GF-D8 (cell line): ENCODE measurements at places on chromosomes 6 and 20.
A peak's percentile ranks its signal among the peaks of the same experiment; 100 is the strongest.

DNA sequence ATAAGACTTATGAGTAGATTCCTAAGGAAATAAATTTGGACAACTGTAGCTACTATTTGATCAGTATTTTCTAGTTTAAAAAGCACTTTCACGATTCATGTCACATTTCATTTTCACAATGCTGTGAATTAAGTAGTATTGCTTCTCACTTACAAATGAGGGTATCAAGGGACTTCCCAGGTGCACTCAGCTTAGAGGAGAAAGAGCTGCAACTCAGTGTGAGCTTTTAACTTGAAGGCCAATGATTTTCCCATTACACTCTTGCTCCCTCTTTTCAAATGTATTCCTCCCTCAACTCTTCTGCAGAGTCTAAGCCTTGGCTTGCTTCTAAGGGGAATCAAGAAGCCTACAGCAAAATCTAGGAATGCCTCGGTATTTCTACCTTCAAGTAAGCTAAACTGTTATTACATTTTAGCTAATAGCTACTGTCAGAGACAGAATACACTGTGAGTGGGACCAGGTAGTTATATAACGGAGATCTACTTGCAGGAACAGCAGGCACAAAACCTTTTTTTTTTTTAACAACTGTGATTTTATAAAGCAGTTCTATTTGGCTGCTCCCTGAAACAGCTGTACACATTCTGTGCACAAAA lies 339.0 kb downstream of the SYNE1 start:
- no peak for DNase-seq

- peak; percentile 79 for DNase-seq
Observed at GRCh38 chr20:59163631-59164530, at the start of gene ZNF831. ZNF831 (plus strand) TSS chr20:59163821; CDS start chr20:59191020, 27,199 bp downstream.

GRCh38 chr6:42745083-42745639 lies 742 bp downstream of the TBCC start:
- peak; percentile 53 for DNase-seq

- DNase-seq, result no peak
Observed at GRCh38 chr6:142242269-142242668, 59.5 kb upstream of the ADGRG6 start.

DNA sequence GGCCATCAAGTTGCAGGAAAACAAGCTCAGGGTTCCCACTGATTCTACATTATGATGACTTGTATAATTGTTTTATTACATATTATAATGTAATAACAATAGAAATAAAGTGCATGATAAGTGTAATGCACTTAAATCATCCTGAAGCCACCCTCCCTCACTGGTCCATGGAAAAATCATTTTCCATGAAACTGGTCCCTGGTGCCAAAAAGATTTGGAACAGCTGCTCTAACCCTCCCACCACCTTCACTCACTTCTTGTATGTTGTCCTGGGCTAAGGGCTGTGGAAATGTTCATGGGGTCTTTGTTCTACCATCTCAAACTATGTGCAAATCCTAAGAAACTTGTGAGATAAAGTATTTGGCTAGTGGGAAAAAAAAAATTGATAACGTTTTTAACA lies 133.8 kb downstream of the LRRC1 start:
- DNase-seq, result no peak

GRCh38 chr20:14888134-14888533 lies 550.7 kb upstream of the FLRT3 start:
- DNase-seq, result no peak

DNA sequence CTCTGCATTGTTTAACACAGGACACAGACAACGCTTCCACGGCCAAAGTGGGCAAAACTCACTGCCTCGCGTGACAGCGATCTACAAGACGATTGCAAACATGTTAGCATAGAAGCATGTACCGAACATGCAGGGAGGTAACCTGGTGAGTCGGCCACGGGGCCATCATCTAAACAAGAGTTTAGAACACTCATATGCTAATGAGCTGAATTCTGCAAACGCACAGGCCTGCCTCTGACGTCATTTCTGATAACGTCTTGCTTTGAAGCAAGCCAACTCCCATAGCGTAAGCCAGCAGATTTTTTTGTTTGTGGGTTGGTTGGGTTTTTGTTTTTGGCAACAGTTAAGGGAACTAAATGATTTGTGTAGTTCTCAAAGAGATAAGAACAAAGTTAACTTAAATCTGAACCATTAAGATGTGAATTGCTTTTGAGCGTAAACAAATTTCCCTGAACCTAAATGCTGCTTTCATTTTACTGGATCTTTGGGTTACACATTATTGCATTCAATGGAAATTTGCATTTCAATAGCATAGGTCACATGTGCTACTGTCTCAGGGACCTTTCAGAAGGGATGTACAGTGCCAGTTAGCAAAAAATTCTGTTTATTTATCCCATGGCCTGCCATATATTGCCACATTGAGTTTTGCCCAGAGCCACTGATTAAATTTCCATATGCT lies 184.5 kb upstream of the PDE10A start:
- DNase-seq, result no peak

- no peak for DNase-seq
Observed at GRCh38 chr20:57236813-57237584, 29.4 kb downstream of the BMP7 start.

GRCh38 chr20:62021793-62022385 lies 43.8 kb downstream of the TAF4 start:
- no peak for DNase-seq

- DNase-seq, result no peak
Observed at GRCh38 chr20:32125506-32125905, 16.0 kb downstream of the TM9SF4 start.

DNA sequence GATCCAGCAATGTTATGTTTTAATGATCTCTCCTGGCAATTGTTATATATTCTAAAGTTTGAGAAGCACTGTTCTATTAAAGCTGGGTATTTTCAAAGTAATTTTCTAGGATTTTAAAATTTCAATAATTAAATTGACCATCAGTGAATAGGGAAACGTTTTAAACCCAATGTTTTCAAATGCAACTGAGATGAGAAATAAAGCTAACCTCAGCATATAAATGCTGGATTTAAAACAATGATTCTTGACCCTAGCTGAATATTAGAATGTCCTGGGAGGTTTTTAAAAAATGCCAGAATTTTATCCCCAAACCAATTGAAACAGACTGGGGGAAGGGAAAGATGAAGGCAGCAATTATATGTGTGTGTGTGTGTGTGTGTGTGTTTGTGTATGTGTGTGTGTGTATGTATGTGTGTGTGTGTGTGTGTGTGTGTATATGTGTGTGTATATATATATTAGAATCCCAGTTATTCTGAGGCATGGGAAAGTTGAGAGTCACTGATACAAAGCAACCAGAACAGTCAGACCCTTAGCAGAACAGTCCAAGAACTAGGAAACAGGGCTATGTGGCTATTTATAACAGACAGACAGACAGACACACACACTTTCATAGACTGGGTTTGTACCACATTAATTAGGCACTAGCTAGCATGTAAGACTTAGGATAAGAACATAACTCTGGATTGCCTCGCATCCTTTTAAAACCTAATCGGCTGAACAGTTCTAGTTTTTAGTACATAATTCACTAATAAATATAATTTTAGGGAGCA lies 107.8 kb downstream of the MAN1A1 start:
- DNase-seq, result no peak

DNA sequence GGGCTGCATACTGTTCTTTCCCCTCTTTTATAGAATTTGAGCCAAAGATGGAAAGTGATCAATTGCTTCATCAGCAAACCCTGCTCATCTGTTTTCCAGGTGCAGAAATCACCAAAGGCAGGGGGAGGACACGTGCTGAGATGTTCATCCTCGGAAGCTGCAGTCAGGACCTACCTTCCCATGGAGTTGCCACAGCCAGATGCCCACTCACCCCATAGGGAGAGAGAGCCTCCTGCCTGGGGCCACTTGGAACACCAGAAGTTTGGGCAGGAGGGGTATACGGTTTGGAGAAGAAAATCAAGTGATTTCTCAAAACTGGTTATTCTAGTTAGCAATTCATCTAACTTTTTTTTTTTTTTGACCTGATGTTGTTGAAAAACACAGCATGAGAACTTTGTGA lies 5.3 kb upstream of the CST7 start:
- no peak for DNase-seq

GRCh38 chr6:112485827-112486212 lies 138.7 kb downstream of the RFPL4B start:
- DNase-seq, result no peak

DNA sequence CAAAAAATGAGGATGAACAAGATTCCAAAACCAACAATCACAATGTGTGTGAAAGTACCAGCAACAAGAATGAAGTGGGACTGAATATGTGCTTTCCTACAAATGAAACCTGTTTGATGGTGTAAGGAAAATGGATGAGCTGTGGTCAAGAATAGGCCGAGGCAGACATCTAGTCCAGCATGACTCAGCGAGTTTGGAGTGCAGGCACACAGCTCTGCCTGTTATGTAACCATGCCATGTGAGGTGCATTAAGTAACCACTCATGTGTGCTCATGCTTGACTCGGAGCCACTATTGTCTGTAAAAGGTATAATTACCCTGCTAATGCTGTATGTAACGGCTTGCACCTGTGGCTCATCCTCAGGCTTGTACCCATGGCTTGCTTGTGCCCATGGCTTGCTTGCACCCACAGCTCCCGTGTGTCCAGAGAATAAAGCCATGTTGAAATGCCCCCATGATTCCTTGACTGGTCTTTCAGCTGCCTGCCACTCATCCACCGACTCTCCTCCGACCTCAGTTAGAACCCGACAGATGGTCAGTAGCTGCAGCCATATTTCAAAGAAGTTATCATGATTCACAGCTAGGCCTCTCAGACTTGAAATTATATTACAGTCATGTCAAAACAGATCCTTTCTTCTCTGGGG lies 98.7 kb downstream of the BACH2 start:
- peak; percentile 25 for DNase-seq

GRCh38 chr6:13454286-13455221 lies 32.8 kb downstream of the GFOD1 start:
- peak; percentile 90 for DNase-seq

DNA sequence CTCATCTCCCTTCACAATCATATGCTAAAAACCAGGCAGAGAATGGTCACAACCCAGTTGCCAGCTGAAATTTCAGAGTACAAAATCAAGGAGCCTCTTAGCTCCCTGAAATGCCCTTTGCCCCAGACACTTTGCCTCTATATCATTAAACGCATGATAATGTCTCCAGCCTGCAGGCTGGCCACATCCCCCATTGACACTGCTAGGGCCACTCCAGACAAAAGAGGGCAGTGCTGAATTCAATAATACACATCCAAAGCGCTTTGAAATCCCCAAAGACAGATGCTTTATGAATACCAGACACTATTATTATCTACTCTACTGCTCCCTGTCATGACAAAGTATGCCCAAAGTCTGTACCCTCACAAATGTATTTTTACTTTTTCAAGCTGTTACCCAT lies 348.3 kb upstream of the POU3F2 start:
- no peak for DNase-seq

- DNase-seq, result peak; percentile 87
Observed at GRCh38 chr6:107064579-107065065, 36.6 kb downstream of the MTRES1 start.

GRCh38 chr20:22320245-22320915 lies 264.0 kb downstream of the FOXA2 start:
- no peak for DNase-seq

GRCh38 chr6:87176493-87176892 lies 21.1 kb downstream of the ZNF292 start:
- no peak for DNase-seq

- no peak for DNase-seq
Observed at GRCh38 chr6:97850458-97851212, 567.6 kb upstream of the MMS22L start.

GRCh38 chr20:62104791-62105345 lies 17.4 kb upstream of the LSM14B start:
- DNase-seq, result no peak

DNA sequence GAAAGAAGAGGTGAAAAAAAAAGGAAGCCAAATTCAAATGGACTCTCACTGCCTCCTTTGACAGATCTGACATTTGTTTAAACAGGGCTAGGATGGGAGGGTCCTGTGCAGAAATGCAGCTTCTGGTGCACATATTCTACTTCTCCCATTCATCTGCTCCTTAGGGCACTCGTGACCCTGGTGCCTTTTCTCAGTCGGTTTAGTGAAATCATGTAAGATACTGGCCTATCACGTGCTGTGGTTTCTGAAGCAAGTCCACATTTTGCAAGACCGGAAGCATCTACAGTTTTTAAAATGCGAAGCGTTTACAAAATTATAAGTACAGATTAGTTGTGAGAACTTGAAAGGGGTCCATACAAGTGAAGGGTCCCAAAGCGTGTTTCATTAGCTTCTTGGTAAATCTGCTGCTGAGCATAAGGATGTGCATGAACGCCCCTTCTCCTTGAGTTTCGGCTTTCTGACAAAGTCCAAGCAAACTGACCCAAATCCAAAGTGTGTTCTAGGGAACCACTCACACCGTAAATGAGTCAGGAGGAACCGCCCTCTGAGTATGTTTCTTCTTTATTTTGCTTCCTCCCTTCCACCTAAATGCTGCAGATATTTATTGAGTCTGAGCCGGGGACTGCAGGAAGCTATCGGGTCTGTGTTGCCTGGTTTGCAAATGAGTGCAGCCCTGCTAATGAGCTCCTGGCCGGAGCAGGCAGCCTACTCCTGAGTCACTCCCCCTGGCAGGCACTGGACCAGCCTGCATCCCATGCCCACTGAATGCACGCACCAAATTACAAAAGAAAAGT lies 323.8 kb upstream of the JARID2 start:
- DNase-seq, result peak; percentile 95

DNA sequence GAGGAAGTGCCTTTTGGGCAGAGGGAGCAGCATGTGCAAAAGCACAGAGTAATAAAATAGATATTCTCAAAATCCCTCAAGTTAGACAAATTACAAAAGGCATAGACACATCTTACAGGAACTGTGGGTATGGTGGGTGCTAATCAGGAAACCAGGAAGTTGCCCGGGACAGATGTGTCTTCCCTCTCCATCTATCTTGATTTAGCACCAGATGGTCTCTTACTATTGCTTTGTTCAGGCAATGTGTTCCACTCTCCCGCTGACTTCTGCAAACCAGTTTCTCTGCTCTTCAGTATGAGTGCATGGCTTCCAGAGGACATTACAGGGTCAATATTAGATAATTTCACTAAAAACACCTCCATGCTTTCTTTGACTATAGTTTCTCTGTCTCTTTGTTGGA lies 13.2 kb downstream of the CITED2 start:
- DNase-seq, result peak; percentile 73

DNA sequence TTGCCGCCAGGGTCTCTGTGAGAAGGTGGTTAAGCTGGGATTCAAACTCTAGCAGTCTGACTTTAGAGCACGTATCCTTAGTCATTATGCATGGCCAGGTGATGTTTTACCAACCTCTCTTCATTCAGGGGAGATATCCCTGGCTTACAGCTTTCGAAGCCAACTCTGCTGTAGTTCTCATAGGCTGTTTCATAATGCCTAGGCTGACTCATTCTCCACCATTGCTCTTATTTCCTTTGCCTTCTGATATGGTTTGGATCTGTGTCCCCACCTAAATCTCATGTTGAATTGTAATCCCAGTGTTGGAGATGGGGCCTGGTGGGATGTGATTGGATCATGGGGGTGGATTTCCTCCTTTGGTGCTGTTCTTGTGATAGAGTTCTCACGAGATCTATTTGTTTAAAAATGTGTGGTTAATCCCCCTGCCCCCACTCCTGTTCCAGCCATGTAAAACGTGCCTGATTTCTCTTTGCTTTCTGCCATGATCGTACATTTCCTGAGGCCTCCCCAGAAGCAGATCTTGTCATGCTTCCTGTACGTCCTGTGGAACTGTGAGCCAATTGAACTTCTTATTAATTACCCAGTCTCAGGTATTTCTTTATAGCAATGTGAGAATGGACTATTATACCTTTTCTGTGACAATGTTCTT lies 94.6 kb upstream of the MAN1A1 start:
- no peak for DNase-seq
